Subcutaneous preadipocyte (primary cell): ENCODE measurements at places on chromosomes 1 and 21. TPM values are rescaled to one million over a fixed set of nuclear protein-coding genes. Genes with fewer than 3 reads are reported as not detected.

WDR47 gene
- 11.8 and 13.5 TPM in 2 replicates for total RNA-seq

PACC1 gene
- 6.2 and 9.6 TPM in 2 replicates for total RNA-seq

CLCNKB gene
- total RNA-seq, result not detected in 2 replicates

MYBPH gene
- 0.37 and 0.39 TPM in 2 replicates for total RNA-seq

FALEC gene
- not detected in 2 replicates for total RNA-seq

A3GALT2 gene
- total RNA-seq, result not detected in 2 replicates

BCL2L15 gene
- total RNA-seq, result 0.59 and 1.8 TPM in 2 replicates

LHX8 gene
- total RNA-seq, result not detected in 2 replicates

KRTAP11-1 gene
- 0.73 TPM in 1 of 2 replicates, not detected in the other for total RNA-seq

DIO1 gene
- total RNA-seq, result not detected in 2 replicates

NFIA gene
- total RNA-seq, result 16.5 and 24.2 TPM in 2 replicates

KIF14 gene
- total RNA-seq, result 9.2 and 18.6 TPM in 2 replicates
